ENCODE measurements at places on chromosomes 13 and 19. TPM values are rescaled to one million over a fixed set of nuclear protein-coding genes. Genes with fewer than 3 reads are reported as not detected.

GRCh38 chr19:7177926-7178325 is 108.4 kb downstream of the ZNF557 start:
- H3K27ac ChIP-seq: no peak overlapping the region
- no peak overlapping the region for H3K4me3 ChIP-seq
- no peaks in the 10 kb centered on the region for H3K27me3 ChIP-seq

- H3K4me3 ChIP-seq: no peak overlapping the region
- H3K4me1 ChIP-seq: no peaks in the 10 kb centered on the region
- H3K27me3 ChIP-seq: no peaks in the 10 kb centered on the region
- no peak for DNase-seq
Measured at GRCh38 chr13:88085036-88085435, 413.9 kb downstream of the SLITRK5 start.

GRCh38 chr13:70080012-70080411 is 27.6 kb upstream of the ATXN8OS start:
- H3K36me3 ChIP-seq: no peaks in the 10 kb centered on the region
- no peaks in the 10 kb centered on the region for H3K27me3 ChIP-seq
- H3K4me3 ChIP-seq: no peak overlapping the region
- no peak overlapping the region for H3K27ac ChIP-seq

TEX26 gene
- 0.09 TPM for total RNA-seq

DNA sequence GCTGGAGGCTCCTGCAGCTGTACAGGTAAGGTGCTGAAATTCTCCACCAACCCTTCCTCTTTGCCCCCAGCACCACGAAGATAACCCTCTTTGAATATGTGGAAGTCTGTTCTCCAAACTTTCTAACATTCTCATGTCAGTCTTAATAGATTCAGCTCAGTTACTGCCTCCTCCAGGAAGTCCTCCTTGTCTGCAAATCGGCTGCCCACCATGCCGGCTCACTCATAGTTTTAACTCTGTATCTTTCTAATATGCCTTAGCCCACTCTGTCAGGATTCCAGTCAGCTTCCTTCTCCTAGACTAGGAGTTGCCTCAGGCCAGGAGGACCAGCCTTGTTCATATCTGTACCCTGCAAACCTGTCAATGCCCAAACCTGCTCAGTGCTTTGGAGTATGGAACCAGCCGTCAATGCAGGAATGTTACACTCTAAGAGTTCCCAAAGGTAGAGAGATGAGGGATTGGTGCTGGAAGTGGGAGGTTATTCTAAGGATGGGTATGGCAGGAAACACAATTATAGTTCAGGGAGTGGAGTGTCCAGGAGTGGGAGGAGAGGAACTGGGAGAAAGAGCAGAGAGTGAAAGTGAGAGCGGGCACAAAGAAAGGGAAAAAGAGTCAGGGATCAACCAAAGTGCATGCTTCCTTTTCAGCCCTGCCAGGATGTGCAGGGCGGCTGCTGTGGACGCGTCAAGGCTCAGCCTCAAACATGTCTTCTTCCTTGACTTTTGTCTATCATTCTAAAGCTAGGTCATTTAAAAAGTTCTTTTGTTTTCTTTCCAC is 38.0 kb upstream of the ALOX5AP start:
- H3K27me3 ChIP-seq: no peaks in the 10 kb centered on the region
- DNase-seq: peak; percentile 67
- H3K36me3 ChIP-seq: no peaks in the 10 kb centered on the region
- H3K4me3 ChIP-seq: no peak overlapping the region

CCNE1 gene
- 18.0 TPM for total RNA-seq

GARIN5A gene
- 3.5 TPM for total RNA-seq

GRCh38 chr13:23921451-23921888 is 24.2 kb upstream of the C1QTNF9B start:
- no peaks in the 10 kb centered on the region for H3K4me1 ChIP-seq
- H3K27me3 ChIP-seq: no peaks in the 10 kb centered on the region
- H3K36me3 ChIP-seq: no peaks in the 10 kb centered on the region
- no peak overlapping the region for H3K27ac ChIP-seq
- DNase-seq: peak; percentile 40

ZNF626 gene
- 16.4 TPM for total RNA-seq

DNA sequence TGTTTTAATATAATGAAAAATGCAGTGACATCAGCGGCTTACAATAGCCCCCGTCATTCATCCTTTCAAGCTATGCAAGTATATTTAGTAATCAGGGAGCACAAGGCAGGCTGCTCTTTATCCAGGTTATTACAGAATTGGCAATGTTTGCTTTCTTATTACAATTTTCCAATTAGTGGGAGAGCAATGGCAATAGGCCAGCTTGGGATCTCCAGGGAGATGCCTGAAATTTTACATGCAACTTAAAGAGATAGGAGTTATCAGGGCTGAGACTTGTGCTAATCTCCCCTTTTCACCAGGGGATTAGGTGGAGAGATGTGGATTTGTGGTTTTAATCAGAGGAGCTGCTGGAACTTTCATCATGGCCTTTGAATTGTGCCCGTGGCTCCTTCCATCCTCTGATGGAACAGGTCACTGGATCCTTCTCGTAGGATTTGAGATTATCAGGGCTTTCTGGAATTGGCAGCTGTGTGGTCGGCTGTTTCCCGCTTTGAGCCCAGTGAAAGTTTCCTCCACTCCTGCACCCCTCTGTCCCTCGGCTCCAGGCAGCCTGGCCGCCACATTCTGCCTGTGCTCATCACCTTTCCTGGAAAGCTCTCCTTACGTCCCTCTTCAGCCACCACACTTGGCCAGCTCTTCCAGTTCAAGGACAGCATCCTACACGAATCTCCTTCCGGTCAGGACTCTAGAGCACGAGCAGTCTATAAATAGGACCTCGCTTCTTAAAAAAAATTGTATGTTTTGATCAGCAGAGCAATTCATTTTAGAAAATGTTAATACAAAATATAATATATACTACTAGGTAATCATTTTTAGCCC is 47.0 kb downstream of the CBY2 start:
- no peaks in the 10 kb centered on the region for H3K36me3 ChIP-seq
- no peak overlapping the region for H3K4me3 ChIP-seq
- peaks cover 6% of the 10 kb centered on the region for H3K4me1 ChIP-seq
- H3K27ac ChIP-seq: no peak overlapping the region

AP3D1 gene
- total RNA-seq: 34.5 TPM

GRCh38 chr13:76991432-76991795 is 467 bp upstream of the CLN5 start:
- peak overlapping the region; percentile 91 for H3K27ac ChIP-seq
- no peaks in the 10 kb centered on the region for H3K27me3 ChIP-seq
- H3K4me1 ChIP-seq: peaks cover 11% of the 10 kb centered on the region

GRCh38 chr13:57877601-57878000 is 246.1 kb downstream of the PCDH17 start:
- DNase-seq: no peak
- no peak overlapping the region for H3K4me3 ChIP-seq
- H3K36me3 ChIP-seq: no peaks in the 10 kb centered on the region
- H3K4me1 ChIP-seq: no peaks in the 10 kb centered on the region
- H3K27ac ChIP-seq: no peak overlapping the region

GRCh38 chr19:6480848-6481415 is 655 bp downstream of the DENND1C start:
- H3K27me3 ChIP-seq: peaks cover 26% of the 10 kb centered on the region
- H3K4me1 ChIP-seq: peaks cover 13% of the 10 kb centered on the region
- DNase-seq: no peak

DNA sequence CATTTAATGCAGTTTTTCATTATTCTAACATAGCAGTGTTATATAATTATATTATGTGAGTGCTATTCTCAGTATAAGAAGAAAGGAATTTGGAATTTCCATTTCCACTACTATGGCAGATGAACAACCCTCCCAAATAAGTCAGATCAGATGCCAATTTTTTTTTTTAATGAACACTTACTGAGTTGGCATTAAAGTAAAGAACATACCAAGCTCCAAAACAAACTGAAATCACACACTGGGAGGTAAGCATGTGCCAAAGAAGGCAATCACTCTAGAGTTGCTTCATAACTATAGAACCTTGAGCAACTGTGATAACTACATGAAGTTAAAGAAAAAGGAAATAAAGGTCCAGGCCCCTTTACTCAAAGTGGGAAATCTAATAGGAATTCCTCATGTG is 90.3 kb downstream of the RNF17 start:
- DNase-seq: no peak
- no peaks in the 10 kb centered on the region for H3K4me1 ChIP-seq
- H3K4me3 ChIP-seq: no peak overlapping the region
- no peaks in the 10 kb centered on the region for H3K27me3 ChIP-seq
- H3K27ac ChIP-seq: no peak overlapping the region

KIR3DL3 gene
- not detected for total RNA-seq

MYBPC2 gene
- 49.8 TPM for total RNA-seq

DNA sequence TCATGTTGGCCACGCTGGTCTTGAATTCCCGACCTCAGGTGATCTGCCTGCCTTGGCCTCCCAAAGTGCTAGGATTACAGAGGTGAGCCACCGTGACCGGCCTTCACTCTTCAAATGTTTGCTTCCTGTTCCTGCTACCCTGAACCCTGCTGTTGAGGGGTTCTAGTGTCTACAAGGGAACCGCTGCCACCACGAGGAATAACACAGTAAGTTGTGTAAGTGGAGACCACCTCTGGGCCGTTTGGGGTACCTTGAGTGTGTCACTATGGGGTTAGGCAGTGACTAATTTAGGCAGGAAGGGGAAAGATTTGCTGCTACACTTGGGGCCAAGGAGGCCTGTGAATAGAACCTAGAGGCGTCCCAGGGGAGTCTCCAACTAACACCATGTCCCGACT is 2.2 kb upstream of the MYADM start:
- peak overlapping the region; percentile 100 for H3K27ac ChIP-seq
- peaks cover 2% of the 10 kb centered on the region for H3K36me3 ChIP-seq
- peaks cover 27% of the 10 kb centered on the region for H3K4me1 ChIP-seq
- peak overlapping the region; percentile 61 for H3K4me3 ChIP-seq
- DNase-seq: peak; percentile 69

DNA sequence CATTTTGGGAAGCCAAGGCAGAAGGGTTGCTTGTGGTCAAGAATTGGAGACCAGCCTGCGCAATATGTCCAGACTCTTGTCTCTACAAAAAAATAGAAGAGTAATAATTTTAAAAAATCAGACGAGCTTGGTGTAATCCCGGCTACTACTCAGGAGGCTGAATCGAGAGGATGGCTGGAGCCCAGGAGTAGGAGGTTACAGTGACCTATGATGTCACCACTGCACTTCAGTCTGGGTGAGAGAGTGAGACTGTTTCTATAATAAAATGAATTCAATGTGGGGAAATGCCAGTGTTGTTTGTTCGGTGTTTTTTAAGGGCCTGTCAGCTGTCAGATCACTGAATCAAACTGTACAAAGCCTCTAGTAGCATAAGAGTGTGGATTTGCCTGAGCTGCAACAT is 1.2 kb upstream of the FBXL3 start:
- H3K4me3 ChIP-seq: no peak overlapping the region
- peak; percentile 50 for DNase-seq

DCT gene
- total RNA-seq: 0.18 TPM

DNA sequence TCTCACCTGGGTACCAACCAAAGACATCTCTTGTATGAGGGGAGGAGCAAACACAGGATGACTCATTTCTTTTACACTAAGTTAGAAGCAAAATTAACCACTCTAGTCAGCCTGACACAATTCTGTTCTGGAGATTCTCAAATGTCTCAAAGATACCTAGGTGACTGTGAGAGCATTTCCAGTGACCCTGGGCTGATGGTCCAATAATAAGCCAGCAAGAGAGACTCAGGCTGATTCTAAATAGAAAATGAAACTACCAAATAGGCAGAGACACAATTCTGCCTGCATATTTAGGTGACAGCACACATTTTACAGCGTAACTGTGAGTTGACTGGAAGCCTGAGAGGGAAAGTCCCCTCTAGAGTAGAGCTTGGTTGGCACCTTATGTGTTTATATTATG is 16.3 kb downstream of the ZNF91 start:
- H3K27me3 ChIP-seq: no peaks in the 10 kb centered on the region
- peaks cover 23% of the 10 kb centered on the region for H3K36me3 ChIP-seq
- no peak overlapping the region for H3K4me3 ChIP-seq
- no peak overlapping the region for H3K27ac ChIP-seq
- no peak for DNase-seq
- no peaks in the 10 kb centered on the region for H3K4me1 ChIP-seq

Data from muscle of leg (tissue), 16 donors.